ENCODE measurements at places on chromosomes 12 and 14.

DNA sequence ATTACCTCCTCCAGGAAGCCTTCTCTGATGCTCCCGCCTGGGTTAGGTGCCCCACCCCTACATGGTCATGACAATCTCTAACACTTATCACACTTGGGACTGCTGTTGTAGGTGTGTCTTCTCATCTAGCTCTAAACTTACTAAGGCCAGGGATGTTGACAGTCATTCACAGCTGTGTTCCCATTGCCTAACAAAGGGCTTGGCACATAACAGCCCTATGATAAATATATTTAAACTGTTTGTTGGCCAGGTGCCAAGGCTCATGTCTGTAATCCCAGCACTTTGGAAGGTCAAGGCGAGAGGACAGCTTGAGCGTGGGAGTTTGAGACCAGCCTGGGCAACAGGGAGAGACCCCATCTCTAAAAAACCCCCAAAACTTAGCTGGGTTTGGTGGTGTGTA is 98.8 kb upstream of the RGS6 start:
- no peak for DNase-seq

DNA sequence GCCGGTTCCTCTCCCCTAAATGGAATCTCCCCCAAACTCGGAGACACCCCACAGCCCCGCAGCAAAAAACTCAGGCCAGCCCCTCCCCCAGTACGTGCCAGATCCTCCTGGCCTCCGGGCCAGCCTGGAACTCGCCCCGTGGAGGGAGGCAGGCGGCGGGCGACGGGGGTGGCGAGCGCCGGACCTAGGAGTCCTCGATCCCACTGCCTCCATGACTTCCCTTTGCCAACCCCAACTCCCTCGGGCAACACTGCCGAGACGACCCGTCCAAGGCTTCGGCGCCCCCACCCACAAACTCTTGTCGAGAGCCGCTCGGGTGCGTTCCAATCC is 400 bp downstream of the ADCY6 start:
- no peak for DNase-seq

- DNase-seq: no peak
These were observed 1.9 kb downstream of the FAM186A start for GRCh38 chr12:50394469-50395029.

- DNase-seq: no peak
These were observed 21.3 kb downstream of the TSPAN9 start for GRCh38 chr12:3098436-3098835.

DNA sequence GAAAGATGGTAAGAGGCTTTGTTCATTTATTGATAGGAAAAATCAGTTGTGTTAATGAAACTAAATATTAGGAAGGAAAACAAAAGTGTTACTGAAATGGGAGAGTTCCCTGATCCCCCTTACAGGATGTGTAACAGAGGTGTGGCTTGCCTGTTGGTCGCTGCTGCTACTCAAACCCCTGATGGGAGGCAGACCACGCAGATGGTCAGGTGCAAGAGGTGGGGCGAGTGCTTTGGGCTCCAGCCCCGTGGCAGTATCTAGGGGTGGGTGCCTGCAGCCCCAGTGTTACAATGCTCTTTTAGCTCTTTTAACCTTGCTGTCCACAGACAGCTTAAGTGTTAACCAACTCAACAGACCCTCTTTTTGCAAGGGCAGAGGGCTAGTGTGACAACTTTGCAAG is 319.6 kb upstream of the DCN start:
- DNase-seq: no peak

DNA sequence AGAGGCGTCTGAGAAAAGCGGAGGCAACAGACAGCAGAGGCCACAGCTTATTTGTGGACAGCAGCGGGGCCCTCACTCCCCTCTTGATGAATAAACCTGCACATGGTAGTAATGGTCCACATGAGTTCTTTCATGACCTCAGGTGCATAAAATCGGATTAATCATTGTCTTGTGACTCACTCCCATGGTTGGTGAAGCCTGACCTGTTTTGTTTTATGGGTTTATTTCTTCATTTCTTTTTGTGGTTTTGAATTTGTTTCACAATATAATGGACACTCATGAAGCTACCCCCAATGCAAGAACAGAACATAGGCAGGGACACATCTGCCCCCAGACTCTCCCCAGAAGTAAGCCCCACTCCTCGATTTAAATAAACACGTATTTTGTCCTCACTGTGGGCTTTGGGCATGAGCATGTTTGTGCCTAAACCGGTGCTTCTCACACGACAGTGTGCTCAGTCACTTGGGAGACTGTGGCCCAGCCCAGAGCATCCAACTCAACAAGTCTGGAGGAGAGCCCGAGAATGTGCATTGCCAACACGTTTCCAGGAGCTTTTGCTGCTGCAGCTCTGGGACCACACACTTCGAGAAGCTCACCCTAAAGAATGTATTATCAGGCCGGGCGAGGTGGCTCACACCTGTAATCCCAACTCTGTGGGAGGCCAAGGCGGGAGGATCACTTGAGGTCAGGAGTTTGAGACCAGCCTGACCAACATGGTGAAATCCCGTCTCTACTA is 116.1 kb downstream of the SCARB1 start:
- DNase-seq: peak; percentile 92

GRCh38 chr14:102225386-102225785 is 79.6 kb downstream of the MOK start:
- no peak for DNase-seq

- no peak for DNase-seq
These were observed 80.8 kb downstream of the GALNT9 start for GRCh38 chr12:132248453-132249167.

GRCh38 chr14:100543471-100544455 is 43.5 kb downstream of the BEGAIN start:
- DNase-seq: no peak

GRCh38 chr14:100295376-100296105 is 10.7 kb downstream of the SLC25A29 start:
- no peak for DNase-seq

DNA sequence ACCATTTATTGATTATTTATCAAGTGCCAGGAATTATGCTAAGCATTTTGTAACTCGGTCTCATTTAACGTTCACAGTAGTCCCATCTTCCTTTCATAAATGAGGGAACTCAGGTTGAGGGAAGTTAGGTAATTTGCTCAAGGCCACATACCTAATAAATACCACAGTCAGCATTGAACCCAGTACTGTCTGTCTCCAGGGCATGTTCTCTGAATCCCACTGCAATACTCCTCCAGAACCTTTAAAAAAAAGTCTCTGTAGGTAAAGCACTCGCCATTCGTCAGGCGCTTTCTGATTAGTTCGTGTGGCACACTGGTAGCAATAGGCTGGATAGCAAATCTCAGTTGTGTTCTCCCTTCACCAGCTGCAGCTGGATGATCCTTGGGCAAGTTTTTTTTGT is 14.3 kb downstream of the SLC17A8 start:
- no peak for DNase-seq

DNA sequence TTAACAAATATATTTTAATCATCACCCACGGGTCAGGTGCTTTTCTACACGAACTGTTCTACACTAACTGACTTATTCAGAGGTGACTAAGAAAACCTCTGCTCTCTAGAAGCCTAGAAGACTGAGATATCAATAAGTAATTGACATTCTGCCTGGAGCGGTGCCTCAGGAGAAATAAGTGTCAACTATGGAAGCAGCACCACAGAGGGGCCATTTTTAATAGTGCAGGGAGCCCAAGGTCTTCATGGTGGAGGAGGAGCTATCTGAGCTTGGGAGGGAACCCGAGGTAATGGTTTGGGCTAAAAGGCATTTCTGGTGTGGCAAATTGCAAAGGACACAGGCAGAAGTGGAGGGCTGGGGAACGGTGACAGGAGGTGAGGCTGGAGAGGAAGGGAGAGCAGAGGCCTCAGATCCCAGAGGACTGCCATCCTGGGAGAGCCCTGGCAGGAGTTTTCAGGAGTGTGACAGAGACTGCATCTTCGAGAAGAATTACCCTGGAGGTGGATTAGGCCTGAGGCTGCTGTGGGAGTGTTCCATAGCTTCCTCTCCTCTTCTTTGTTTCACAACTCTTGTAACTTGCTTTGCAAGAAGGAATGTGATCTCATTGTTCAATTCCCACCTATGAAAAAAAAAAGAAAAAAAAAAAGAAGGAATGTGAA is 123.1 kb downstream of the NPAS3 start:
- DNase-seq: no peak

DNA sequence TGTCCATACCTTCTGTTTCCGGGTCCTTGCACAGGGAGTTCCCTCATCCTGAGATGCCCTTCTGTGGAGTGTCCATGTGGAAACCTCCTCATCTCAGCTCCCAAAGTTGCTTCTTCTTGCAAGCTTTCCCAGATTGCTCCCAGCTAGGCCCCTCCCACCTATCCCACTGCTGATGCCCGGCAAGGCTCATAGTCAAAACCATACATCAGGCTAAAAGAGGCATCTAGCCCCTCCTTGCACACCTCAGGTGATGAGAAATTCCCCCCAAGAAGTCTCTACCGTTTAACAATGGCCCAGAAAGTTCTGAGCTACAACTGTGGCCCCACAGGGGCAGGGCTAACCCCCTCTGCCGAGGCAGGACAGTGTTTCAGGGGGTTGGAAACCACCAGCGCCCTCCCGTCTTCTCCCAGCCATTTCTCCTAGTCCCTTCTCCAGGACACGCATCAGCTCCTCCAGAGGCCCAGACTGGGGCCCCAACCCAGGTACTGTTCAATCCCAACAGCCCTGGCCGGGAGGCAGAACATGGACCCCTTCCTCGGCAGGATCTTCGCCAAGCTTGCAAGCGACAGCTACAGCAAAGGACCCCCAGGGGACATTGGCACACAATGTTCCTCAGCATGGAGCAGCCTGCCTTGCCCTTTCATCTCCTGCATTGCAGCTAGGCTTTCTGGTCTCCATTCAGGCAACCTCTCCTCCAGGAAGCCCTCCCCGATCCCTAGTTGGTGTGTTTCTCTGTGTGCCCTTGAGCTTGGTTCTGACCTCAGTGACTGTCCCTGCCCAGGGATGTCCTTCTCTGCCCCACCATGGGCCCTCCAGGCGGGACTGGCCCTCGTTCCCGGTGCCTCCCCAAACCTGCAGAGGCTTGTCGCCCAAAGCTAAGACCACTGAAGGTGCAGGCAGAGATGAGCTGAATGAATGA is 4.5 kb upstream of the BEGAIN start:
- DNase-seq: no peak

GRCh38 chr12:130127912-130128789 is 34.1 kb upstream of the FZD10 start:
- no peak for DNase-seq

GRCh38 chr12:89521364-89522223 is 3.0 kb downstream of the GALNT4 start:
- DNase-seq: peak; percentile 32

DNA sequence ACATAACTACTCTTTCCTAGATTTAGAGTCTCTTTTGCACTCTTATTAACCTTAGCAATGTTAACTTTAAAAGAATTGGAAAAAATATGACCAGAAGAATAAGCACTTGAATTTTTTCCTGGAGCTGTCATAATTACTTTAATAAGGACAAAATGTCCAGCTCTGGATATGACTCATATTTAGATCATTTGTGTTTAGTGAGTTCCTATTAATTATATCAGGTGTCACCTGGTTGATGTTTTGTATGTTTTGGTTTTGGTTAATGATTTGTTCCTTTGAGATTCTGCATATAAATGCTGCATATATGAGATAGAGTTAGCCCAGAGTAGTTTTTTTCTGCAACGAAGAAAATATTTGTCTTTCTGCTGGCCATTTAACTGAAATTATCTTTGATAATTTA is 5.1 kb downstream of the CLECL1 start:
- no peak for DNase-seq

GRCh38 chr14:35534208-35534872 is 376 bp downstream of the INSM2 start:
- DNase-seq: peak; percentile 62

- DNase-seq: peak; percentile 43
These were observed 6.4 kb upstream of the CCDC60 start for GRCh38 chr12:119328111-119328510.

GRCh38 chr12:124278389-124279101 is 16.3 kb upstream of the RFLNA start:
- no peak for DNase-seq

DNA sequence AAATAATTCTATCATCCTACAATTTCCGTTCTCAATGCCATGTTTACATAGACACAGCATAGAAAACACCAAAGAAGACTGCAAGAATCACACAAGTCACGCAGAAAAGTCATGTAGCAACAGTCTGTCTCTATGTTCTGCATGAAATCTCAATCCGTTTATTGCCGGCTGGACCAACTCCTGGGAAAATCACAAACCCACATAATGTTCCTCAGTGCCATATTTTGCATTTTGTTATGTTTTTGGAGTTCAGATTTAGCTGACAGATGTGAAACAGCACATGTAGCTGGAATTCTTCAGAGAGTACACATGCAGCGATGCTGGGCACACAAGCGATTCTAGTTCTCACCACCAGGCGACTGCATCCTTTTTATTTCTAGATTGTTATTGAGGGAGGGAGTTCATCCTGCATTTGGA is 193.1 kb downstream of the APAF1 start:
- no peak for DNase-seq

GRCh38 chr12:57491393-57492280 is 3.8 kb downstream of the MARS1 start:
- peak; percentile 51 for DNase-seq

DNA sequence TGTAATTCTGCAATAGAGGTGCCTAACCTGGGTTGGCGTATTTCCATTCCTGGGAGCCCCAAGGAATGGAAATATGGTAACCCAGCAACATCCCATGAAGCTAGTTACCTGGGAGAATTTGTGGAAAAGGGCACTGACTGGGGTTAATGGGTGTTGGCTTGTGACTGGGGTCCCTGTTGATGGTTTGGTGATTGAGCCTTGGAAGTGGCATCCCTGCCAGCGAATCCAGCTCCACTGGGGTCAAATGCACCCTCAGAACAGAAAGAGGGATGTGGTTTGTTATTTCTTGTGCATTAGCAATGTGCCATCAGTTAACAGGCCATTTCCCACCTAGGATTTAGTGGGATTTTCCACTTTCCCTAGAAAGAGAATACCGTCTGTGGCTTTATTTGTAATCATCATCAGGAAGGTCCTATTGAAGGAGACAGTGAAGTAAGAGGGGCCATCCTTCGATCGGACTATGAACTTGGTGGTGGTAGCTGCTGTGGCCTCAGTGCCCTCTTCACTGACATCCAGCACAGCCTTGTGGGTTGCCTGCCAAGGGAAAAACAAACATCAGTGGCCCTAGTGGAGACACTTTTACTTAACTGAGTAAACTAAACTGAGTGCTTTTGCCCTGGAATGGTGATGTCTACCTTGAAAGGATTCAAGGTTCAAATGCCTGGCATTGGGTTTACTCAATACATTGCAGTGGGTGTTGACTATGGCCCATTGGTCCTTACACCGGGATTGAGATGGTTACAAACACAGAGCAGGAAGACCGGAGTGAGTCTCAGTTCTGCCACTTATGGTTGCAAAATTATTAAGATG is 10.4 kb upstream of the SERPINA11 start:
- DNase-seq: no peak

DNA sequence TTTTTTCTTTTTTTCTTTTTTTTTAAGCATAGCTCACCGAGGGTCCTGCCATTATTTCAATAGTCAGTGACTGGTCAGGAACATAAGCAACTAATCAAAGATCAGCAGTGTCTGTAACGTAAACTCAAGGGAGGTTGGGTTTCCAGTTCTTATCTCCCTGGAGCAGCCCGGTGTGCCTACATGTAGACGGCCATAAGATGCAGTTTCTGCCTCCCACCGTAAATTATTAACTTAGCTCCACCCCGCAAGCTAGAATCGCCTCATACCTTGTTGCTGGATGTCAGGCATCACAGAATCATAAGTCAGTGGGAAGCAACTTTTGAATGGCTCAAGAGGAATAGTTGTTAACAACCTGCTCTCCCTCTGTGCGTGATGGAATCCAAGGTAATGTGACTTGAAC is at the start of gene MYO1H:
Gene MYO1H, plus strand, starts transcription at position 312 of the 400 bp plus-strand sequence. Its CDS starts 61 bp downstream, at position 373.
- no peak for DNase-seq

Measured in A549 (cell line).